ENCODE measurements at places on chromosomes 4 and X.
A peak's percentile ranks its signal among the peaks of the same experiment; 100 is the strongest.

DNA sequence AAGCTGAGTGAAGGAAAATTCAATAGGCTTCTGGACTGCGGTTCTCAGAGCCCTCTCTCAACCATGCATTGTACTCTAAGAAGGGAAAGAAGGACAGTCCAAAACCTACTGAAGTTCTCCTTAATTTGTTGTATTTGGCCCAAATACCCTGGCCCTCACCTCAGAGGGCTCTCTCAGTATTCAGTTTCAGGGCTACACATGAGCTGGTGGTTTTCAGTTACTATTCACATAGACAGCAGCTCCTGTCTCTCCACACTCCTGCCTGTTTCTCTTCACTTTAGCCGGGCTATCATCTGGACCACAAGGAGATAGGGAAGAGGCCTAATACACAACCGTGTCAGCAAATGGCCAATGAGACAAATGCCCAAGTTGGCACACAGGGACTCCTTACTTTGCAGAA is 66.0 kb downstream of the ATG4A start:
- DNase-seq = no peak

DNA sequence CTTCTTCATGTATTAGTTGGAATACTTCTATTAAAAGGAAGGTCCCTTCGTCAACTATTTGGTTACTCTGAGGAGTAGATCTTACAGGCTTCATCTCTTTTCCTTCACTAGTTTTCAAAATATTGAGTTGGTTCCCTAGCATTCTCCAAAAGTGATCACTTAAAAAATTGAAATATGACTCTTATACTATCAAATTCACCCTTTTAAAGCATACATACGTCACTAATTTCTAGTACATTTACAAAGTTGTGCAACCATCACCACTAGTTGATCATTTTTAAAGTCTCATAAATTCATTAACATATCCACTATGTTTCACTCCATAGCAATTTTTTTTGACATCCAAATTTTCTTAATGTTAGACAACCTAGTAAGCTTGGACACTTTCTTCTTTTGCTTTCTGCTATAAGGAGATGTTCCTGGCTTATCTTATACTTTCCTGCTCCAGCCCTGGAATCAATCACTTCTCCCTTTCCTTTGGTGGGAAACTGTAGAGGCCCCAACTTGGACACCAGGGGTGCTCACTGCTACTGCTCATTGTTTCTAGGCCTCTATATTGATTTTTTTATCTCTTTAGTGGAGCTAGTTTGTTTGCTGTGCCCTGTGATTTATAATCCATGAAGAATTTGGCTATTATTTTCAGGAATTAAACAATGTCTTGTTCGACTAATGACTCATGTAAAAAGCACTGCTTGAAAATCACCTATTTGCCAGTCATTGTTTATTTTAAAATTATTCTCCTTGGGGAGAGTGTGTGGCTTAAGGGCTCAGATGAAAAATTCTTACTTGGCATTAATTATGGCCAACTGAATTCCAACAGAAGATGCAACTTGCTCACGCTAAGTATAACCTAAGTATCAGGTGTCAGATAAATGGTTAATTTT is 4.0 kb upstream of the ZFX start:
- DNase-seq = no peak

- DNase-seq = peak; percentile 67
Observed at GRCh38 chr4:123671636-123672404, 275.2 kb downstream of the SPRY1 start.

DNA sequence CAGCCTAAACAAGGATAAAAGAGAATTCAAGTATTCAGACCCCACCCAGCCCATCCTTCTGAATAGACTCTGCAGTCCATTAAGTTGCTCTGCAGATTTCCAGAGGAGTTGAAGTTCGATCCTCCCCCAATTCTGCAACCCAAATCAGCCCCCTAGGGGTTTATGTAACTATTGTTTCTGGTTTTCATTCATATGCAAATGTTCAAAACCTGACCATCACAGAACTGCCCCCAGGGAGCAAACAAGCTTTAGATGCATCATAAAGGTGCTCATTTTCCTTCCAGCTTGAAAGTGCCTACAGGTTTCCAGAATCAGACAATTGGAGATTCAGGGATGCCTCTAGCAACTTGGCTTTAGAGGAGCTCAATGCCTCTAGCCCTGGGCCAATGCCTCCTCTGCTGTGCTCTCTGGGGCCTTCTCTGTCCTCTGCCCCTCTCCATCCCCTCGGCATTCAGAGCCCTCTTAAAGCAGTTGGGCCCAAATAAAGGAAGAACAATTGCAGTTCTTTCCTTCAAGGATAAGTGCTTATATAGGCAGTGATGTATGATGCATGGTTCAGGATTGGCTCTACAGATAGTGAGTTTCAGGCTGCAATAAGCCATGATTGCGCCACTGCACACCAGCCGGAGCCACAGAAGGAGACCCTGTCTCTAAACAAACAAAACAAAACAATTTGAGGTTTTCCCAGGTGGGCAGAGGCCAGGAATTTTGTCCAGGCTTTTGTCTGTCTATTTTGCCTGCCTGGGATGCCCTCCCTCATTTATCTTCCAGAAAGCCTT is 23.5 kb upstream of the SPINK2 start:
- DNase-seq = no peak

- no peak for DNase-seq
Observed at GRCh38 chrX:43707812-43708548, 51.9 kb downstream of the MAOA start.

DNA sequence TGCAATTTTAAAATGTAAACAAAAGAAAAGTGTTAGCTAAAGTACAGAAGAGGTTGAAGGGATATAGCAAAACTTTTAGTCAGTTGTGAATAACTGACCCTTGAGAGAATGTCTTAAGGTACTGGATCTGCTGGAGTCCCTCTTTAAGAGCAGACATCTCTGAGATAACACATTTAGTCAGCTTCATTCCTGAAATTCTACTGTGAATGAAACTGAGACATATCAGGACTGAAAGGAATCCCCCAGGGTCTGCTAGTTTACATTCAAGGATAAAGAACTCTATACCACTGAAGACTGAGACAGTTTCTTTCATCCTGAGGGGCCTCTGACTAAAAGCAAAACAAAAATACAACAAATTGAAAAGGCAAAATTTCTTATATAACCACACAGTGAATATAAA is 54.4 kb downstream of the PGRMC1 start:
- no peak for DNase-seq

Measured in activated CD4-positive, alpha-beta T cell treated with anti-CD3 and anti-CD28 coated beads, Interleukin-2, Interleukin-4, amounts not matched to agents 100 ng/mL and 50 ng/mL, durations not matched to agents 16 hours and 8 hours (primary cell).